Cortex of kidney (tissue), 1 donor: ENCODE measurements at places on chromosomes 6 and 20.

- DNase-seq, result no peak
These were observed 8.7 kb downstream of the LAMA5 start for GRCh38 chr20:62358171-62359042.

DNA sequence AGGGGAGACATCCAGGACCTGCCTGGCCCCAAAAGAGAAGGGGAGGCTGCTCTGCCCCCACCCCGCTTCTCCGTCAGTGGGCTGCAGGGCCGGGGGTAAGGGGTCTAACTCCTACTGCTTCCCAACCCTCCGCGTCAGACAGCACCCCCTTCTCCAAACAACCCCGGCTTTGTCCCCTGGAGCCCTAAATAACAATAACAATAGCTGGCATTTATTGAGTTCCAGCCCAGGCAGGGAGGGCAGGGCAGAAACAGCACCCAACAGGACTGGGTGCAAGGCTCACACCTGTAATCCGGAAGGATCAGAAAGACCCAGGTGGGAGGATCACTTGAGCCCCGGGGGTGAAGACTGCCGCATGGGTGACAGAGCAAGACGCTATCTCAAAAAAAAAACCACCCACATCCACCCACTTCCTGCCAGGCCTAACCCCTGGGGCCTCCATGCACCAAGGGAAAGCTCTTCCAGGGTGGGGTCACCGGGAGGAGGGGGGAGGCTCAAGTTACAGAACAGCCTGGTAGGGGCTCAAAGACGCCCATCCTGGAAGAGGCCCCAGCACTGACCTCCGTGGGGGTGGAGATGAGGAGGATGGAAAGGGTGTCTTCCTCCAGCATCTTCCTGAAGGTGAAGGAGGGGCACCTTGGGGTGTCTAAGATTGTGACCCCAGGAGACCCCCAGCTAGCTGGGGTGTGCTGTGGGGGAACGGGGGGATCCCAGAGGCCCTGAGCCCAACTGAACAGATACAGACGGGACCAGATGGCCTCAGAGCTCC, 1.3 kb upstream of the FNDC11 start:
- no peak for DNase-seq

DNA sequence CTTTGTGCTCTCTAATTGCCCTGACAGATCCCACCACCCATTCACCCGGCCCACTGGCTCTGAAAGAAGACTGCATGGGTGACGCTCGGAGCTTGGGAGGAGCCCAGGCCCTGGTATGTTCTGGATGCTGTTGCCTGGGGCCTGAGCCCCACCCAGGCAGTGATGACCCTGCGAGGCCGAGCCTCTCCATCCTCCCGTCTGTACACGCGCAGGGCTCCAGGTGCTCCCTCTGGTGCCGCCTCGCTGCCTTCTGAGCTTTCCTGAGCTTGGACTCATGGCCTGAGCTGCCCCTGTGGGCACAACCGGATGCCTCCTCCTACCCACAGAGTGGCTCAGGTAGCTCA, 61.2 kb downstream of the STK35 start:
- DNase-seq, result no peak

- DNase-seq, result no peak
These were observed 11.6 kb downstream of the CST3 start for GRCh38 chr20:23626040-23626620.

DNA sequence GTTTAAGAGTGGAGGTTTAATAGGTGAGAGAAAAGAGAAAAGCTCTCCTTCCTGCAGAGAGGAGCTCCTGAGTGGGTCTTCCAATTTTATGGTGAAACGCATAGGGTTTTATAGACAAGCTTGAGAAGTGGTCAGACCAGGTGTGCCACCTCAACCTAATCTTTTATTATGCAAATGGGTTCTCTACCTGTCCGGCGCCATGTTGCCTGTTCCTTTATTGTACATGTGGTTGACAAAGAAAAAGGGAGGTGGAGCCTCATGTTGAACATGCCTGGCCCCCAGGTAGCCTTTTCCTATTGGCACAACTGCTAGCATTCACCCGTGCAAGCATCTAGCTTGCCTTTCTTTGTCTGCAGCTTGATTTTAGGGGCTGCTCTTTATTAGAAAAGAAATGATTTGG, 115.9 kb upstream of the F13A1 start:
- DNase-seq, result no peak
